ENCODE measurements at places on chromosomes 5 and 9. TPM values are rescaled to one million over a fixed set of nuclear protein-coding genes. Genes with fewer than 3 reads are reported as not detected.

CYSTM1 gene
- total RNA-seq: 24.2 TPM

DNA sequence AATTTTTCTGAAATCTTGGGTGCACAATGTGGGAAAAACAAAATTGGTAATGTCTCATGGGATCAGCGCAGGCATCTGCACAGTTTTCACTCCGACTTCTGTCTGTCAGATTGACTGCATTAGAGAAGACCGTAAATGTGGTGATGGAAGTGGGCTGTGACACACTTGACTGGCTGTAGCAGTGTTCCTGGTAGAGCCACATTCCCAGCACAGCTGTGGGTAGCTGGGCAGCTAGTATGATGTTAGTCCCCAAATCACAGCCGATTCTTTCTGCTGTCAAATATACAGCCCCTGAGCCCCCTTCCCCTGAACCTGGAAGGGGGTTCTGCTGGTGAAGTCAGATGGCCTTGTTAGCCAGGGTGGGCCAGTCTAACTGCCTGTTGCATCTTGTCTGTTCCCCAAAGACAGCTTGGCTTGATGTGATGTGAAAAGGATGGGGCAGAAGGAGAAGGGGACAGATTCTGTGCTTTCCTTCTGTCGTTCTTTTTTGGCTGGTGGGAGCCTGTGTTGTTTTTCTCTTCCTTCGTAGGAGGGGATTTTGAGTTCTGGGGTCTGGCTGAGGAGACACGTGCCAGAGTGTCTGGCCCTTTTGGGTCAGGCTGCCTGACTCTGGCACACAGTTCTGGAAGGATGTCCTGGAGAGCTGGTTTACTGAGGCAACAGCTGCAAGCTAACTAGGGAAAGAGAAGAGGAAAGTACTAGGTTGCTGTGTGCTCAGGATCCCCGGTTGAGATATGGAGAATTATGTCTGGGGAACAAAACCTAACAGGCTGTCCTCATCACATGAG is 66.4 kb upstream of the SPRY4 start:
- H3K27me3 ChIP-seq: no peaks in the 10 kb centered on the region
- peaks cover 20% of the 10 kb centered on the region for H3K4me1 ChIP-seq
- H3K4me3 ChIP-seq: no peak overlapping the region
- DNase-seq: no peak
- H3K36me3 ChIP-seq: no peaks in the 10 kb centered on the region

DNA sequence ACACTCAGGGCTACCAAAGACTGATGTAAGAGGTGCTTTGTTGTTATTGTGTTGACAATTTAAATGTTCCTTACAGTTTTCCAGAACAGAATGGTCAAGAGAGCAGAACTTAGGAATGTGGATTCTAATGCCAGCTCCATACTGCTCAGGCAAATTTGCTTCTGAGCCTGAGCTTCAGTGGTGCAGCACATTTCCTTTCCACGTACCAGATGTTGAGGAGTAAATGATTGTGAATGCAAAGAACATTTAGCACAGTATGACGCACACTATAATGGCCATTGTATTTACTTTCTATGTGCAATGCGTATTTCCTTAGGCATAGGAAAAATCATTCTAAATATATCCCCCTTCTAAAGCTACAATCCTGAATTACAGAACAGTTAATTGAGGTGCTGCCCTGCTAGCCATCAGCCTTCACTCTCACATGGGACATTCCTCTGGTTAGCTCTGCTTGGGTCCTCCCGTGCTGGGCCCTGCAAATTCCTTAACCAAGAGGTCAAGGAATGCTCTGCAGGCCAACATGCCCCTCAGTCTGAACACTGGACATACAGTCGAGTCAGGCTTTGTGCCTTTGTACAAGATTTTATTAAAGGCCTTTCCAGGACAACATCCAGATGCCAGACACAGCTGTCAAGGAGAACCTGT is 21.1 kb upstream of the TMEM174 start:
- no peak overlapping the region for H3K27ac ChIP-seq
- H3K4me3 ChIP-seq: no peak overlapping the region
- DNase-seq: no peak
- H3K36me3 ChIP-seq: no peaks in the 10 kb centered on the region
- H3K27me3 ChIP-seq: peaks cover 10% of the 10 kb centered on the region

DNA sequence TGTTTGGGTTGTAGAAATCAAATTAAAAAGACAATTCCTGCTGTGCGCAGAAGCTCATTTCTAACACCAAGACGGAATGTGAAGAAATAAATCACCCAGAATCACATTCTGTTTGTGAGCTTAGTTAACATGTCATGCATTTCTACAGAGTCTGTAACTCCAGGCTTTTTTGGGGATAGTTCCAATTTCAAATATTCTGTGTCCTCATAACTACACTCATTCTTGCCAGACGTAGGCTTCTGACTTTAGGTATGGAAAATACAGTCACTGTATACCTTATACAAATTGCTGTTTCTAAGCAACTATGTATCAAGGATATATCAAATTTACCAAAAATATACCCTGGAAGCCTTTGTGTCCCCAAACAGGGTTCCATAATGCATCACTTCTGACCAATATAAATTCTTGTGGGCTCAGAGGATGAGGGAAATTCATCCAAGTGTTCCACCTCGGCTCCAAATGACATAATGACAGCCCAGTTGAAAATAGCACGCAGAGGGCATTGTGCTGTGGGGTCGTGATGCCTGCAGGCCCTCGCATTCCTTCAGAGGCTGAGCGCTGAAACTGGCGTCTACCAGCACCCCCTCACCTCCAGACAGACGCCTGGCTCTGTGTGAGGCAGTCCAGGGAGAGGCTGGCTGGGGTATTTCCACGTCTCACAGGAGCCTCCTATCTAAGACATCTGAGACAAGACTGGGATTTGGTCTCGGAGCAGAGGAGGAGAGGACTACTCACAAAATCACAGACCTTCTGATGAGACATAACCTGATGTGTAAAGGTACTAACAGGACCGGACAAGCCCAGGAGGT is 79.8 kb downstream of the KLF4 start:
- DNase-seq: peak; percentile 56
- no peak overlapping the region for H3K27ac ChIP-seq
- H3K36me3 ChIP-seq: no peaks in the 10 kb centered on the region
- H3K4me1 ChIP-seq: no peaks in the 10 kb centered on the region

GRCh38 chr9:111542497-111543254 is 17.7 kb downstream of the ZNF483 start:
- H3K4me3 ChIP-seq: no peak overlapping the region
- no peaks in the 10 kb centered on the region for H3K36me3 ChIP-seq
- DNase-seq: no peak

- no peak overlapping the region for H3K27ac ChIP-seq
- H3K4me1 ChIP-seq: no peaks in the 10 kb centered on the region
- no peaks in the 10 kb centered on the region for H3K27me3 ChIP-seq
- H3K36me3 ChIP-seq: peaks cover 77% of the 10 kb centered on the region
- H3K4me3 ChIP-seq: no peak overlapping the region
Observed at GRCh38 chr9:37433867-37434371, 11.4 kb downstream of the GRHPR start.

GRCh38 chr5:68521776-68522175 is 306.2 kb downstream of the PIK3R1 start:
- H3K27ac ChIP-seq: no peak overlapping the region
- no peak overlapping the region for H3K4me3 ChIP-seq
- no peak for DNase-seq
- no peaks in the 10 kb centered on the region for H3K4me1 ChIP-seq
- H3K36me3 ChIP-seq: no peaks in the 10 kb centered on the region

GRCh38 chr5:126004636-126005035 is 418.6 kb upstream of the GRAMD2B start:
- H3K4me3 ChIP-seq: no peak overlapping the region
- no peak overlapping the region for H3K27ac ChIP-seq
- H3K36me3 ChIP-seq: no peaks in the 10 kb centered on the region
- no peak for DNase-seq
- H3K27me3 ChIP-seq: no peaks in the 10 kb centered on the region
- H3K4me1 ChIP-seq: peaks cover 52% of the 10 kb centered on the region

GRCh38 chr9:89975024-89975423 is 370.2 kb downstream of the GADD45G start:
- no peak overlapping the region for H3K4me3 ChIP-seq
- no peak for DNase-seq
- no peaks in the 10 kb centered on the region for H3K36me3 ChIP-seq
- H3K27ac ChIP-seq: no peak overlapping the region
- no peaks in the 10 kb centered on the region for H3K4me1 ChIP-seq

DNA sequence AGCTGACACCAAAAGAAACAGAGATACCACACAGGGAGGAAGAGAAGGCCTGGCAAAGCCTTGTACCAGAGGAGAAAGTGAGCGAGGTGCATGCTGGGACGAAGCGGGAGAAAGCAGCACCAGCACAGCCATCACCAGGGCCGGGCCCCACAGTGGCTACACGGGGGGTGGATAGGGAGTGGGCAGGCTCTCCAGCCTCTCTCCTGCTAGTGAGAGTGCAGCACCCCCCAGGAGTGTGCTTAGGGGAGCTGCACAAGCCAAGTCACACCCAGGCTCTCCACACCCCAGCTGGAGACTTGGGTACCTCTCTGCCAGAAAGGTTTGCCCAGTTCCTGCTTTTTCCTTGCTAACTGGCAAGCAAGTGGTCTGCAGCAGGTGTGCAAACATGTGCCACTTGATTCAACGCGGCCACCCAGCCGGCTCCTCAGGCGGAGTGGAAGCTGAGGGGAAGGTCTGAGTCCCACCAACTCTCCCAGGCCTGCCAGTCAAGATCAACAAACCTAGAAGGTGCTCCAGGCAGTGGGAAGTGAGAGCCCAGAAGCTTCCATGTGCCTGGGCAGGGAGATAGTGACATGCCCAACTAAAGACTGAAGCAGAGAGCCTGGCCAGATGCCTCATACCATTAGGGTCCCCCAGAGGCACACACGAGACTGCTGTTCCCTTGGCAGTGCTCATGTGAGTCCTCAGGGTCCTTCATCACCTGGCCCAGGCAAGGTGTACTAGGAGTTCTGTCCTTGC is 39.9 kb downstream of the BICD2 start:
- H3K4me3 ChIP-seq: no peak overlapping the region
- no peaks in the 10 kb centered on the region for H3K27me3 ChIP-seq
- no peak overlapping the region for H3K27ac ChIP-seq

- no peaks in the 10 kb centered on the region for H3K27me3 ChIP-seq
- peak; percentile 80 for DNase-seq
- peaks cover 8% of the 10 kb centered on the region for H3K36me3 ChIP-seq
- peak overlapping the region; percentile 49 for H3K4me3 ChIP-seq
- peak overlapping the region; percentile 98 for H3K27ac ChIP-seq
Observed at GRCh38 chr5:151740336-151740942, 18.0 kb downstream of the ATOX1 start.
